ENCODE measurements at places on chromosomes 3 and 15.

DNA sequence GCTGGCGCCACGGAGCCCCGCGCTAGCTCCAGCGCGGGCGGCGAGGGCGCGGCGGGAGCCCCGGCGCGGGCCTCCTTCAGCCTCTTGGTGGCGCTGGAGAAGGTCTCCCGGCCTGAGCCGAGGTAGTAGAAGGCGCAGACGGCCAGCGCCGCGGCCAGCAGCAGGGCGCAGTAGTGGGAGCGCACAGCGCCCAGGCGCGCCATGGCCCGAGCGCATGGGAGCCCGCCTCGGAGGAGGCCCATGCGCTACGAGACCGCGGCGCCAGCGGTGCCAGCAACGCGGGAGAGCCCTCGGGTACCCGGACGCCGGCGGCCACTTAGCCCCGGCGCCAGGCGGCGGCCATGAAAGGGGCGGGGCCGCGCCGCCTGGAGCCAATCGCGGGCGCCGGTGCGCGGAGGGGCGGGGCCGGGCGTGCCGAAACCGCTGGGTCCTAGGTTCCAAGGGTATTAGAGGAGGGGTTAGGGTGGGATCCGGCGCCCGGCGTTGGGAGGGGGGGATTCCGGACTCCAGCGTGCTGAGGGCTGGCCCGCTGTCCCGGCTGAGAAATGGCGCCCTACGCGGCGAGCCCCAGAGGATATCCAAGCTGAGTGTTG lies at the start of gene XXYLT1:
Gene XXYLT1, minus strand, starts transcription at position 343 of the 593 bp plus-strand sequence. Its CDS starts 101 bp downstream, at position 242.
- peak; percentile 92 for DNase-seq

DNA sequence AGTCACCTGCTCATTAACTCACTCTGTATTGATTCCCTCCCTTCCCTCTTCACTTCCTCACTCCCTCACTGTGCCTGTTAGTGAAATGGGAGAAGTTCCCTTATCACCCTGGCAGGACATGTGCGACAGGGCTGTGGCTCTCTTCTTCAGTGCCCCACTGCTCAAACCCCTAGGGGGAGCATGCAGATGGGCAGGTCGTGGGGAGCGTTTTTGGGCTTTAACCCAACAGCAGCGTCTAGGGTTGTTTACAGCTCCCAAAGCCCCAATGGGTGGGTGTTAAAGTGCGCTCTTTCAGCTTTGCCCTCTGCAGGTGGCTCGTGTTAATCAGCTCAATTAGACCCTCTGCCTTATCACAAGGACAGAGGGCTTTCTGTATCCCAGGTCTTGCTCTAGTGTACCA lies 447.8 kb upstream of the PROK2 start:
- DNase-seq = no peak

DNA sequence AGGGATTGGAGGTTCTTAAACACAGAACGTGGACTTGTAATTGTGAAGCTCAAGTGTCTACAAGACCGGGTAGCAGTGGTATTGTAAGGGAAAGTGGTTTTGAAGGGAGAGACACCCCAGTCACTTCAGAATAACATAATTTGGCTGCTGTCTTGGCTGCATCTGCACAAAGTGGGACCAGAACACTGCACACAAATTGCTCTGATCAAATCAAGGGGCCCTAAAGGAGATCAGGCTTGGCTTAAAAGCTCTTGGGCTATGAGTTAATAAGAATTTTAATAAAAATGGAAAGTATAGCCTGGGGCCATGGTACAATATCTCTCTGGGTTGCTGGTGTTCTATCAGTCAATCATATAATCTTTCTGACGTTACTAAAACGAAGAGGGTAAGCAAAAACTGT lies 356.1 kb upstream of the ICE2 start:
- no peak for DNase-seq

GRCh38 chr3:158337110-158337509 lies 227.2 kb downstream of the RSRC1 start:
- DNase-seq = no peak

- no peak for DNase-seq
Measured at GRCh38 chr15:98841419-98841970, 166.1 kb downstream of the PGPEP1L start.

DNA sequence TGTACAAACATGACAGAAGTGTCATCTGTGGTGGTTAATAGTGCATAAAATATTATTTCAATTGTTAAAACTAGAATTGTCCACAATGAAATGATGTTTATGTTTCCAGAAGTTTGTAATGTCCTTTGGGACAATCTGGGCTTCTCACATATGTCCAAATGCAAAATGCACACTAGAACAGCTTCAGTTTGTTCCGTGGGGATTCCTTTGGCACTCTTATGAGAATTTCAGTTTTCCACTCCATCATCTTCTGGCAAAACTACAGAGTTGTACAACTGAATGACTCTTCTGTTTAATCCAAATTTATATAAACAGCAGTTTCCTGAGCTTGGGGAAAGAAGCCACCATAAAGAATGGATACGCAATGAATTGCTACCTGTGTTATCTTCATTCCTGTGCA lies 2.0 kb upstream of the OR5H6 start:
- no peak for DNase-seq

- DNase-seq = no peak
Measured at GRCh38 chr15:37801529-37801928, 132.9 kb upstream of the TMCO5A start.

GRCh38 chr15:58724466-58724865 lies 25.0 kb downstream of the ADAM10 start:
- DNase-seq = no peak

GRCh38 chr3:110664148-110664547 lies 407.5 kb upstream of the NECTIN3 start:
- no peak for DNase-seq
